ENCODE measurements at places on chromosomes 3 and 15. TPM values are rescaled to one million over a fixed set of nuclear protein-coding genes. Genes with fewer than 3 reads are reported as not detected.

DNA sequence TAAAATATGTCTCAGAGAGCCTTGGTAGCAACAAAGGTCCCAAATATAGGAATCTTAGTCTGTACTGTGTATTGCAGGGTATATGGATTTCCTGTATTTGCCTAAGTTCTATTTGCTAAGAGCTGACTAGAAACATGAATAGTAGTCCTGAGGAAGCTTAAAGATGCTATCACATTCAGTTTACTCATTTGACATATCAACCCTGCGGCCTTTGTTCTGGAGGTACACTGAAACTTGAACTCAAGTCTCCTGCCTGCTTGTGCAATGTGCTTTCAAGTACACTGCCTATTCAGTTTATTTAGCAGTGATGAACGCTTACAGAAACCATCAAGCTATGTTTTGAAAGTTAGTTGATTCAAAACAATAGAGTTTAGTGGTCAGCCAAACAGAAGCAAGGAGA is 21.1 kb downstream of the IL1RAP start:
- DNase-seq = no peak

The SST gene
- not detected for total RNA-seq

The FETUB gene
- not detected for total RNA-seq

The IGSF11 gene
- 30.9 TPM for total RNA-seq

The GOLGA6B gene
- not detected for total RNA-seq

DNA sequence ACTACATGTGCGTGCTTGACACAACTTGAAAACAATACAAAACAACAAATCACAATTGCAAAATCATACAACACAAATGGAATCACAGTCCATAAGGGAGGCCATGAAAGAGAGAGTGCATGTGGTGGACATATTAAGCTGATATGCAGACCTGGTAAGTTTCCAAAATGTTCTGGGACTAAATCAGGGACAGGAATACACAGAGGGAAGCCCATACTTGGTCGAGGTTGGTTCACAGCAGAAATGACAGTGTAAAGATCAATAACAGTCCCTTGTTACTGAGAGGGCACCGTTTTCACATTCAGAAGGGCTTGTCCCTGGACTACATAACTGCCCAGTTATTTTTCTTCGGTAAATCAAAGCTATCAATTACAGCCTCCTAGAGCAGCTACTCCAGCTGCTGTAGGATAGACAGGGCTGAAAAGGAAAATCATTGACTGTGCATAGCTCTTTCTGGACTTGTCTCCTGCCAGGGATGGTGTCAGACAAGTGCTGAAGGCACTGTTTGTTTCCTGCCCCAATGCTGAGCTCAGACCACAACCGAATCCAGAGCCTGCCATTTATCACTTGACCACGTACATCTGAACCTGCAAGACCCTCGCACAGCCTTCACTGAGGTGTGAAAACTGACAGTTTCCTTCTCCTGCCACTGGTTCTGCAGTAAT is 79.5 kb upstream of the KCNMB2 start:
- no peak for DNase-seq

DNA sequence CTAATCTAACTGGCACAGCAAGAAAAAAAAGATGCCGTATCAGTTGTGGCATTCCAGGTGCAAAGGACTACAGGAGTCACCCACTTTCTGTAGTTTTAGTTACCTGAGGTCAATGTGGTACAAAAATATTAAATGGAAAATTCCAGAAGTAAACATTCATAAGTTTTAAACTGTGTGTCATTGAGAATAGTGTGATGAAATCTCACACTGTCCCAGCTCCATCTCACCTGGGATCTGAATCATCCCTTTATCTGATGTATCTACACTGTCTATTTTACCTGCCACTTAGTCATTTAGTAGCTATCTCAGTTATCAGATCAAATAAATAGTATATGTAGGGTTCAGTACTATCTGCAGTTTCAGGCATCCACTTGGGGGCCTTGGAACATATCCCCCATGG is 26.7 kb downstream of the GBE1 start:
- no peak for DNase-seq

The CACNA2D2 gene
- 9.1 TPM for total RNA-seq

The LARP6 gene
- 24.6 TPM for total RNA-seq

The GABRA5 gene
- total RNA-seq = 0.14 TPM

The CP gene
- total RNA-seq = 32.6 TPM

DNA sequence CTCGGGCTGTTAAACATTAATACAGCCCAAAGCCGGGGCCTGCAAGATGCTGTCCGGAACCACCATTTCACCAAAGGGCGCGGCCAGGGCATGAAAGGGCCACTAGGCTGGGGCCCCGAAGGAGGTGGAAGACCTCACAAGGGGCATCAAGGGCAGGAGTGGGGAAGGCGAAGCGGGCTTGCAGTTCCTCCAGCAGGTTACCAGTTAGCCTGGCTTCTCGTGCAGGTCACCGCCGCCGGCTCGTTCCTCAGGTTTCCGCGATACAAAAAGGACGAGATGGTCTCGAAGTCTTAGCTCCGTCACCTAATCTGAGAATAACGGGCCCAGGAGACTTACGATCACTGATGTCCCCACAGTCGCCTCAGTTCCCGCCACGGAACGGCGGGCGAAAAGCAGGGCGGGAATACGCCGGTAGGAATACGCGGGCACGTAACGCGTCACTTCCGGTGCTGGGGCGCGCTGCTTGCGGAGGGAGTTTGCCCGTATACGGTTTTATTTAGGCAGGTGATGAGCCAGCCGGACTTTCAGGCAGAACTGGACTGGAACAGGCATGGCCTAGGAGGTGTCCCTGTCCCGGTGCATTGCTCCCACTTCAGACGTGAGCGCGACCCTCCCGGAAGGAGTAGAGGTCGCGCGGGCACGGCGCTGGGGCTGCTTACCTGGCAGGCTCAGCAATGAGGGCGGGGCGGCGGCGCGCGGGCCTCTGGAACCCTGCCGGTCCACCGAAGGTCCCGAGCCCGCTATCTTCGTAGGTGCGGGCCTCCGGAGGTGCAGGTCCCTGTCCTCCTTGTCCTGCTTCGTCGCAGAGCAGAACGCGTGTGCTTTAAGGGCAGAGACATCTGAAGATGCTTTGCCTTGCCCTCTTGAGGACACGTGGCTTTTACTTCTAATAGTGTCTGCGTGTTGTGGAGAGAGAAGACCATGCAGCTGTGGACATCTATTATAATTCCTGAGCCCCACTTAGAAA is at the start of gene RFC4:
TSS of gene RFC4 (minus strand) at position 394 of the 967 bp plus-strand sequence. CDS start 1,769 bp downstream, outside the sequence.
- DNase-seq = peak; percentile 84

DNA sequence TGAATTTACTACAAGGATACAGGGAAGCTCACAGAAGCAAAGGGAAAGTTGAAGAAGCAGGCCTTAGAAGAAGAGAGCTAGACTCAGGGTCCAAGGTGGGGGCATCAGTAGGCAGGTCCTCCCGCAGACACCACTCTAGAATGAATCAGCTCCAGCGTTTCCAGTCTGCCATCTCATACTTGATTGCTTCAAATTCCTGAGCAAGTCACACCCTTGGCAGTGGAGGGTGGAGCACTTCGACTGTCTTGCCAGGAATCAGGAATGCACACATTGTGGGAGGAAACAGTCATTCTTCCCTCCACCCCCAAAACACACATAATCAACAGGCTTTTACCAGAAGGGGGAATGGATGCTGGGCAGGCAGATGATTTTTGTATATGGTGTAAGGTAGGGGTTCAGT is 78.5 kb downstream of the CHCHD6 start:
- no peak for DNase-seq

GRCh38 chr15:99932676-99933402 is 199.6 kb upstream of the LYSMD4 start:
- no peak for DNase-seq

The CCDC39 gene
- total RNA-seq = not detected

DNA sequence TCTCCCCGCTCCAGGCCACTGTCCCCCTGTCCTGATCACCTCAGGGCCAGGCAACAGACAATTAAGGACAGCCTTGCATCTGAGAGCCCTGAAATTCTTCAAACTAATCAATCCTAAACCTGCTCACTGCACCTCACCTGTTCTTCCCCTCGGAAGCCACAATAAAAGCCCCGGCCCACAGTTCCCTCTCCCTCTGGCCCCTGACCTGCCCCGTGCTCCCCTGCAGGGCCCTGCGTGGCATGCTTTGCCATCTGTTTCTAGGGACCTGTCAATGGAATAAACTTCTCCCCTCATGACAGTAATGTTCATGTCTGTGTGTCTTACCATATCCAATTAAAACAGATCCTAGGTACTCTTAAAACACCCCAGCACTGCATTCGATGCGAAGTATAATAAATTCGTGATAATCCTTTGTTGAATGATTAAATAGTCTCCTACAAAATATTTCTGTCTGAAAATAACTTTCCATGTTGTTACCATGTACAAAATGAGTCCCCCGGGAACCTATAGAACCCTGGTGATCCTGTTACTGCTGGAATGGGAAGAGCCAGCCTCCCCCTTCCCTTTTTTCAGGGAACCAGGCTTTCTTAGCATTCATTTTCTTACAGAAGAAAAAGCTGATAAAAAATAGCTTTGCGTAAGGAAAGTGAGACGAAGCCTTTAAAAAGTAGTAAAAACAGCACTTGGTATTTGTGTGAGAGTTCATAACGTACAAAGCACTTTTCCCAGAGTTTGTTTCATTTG is 59.0 kb downstream of the ABTB1 start:
- no peak for DNase-seq

GRCh38 chr3:29152379-29152778 is 128.5 kb upstream of the RBMS3 start:
- DNase-seq = no peak

- DNase-seq = no peak
Observed at GRCh38 chr3:36219398-36219797, 160.9 kb upstream of the STAC start.

The ZMYND10 gene
- 41.9 TPM for total RNA-seq

Data from prostate gland (tissue), 2 donors.